ENCODE measurements at places on chromosomes 1 and 21. TPM values are rescaled to one million over a fixed set of nuclear protein-coding genes. Genes with fewer than 3 reads are reported as not detected.

The FNDC7 gene
- polyA plus RNA-seq: not detected

The SPRR2G gene
- polyA plus RNA-seq: not detected

DNA sequence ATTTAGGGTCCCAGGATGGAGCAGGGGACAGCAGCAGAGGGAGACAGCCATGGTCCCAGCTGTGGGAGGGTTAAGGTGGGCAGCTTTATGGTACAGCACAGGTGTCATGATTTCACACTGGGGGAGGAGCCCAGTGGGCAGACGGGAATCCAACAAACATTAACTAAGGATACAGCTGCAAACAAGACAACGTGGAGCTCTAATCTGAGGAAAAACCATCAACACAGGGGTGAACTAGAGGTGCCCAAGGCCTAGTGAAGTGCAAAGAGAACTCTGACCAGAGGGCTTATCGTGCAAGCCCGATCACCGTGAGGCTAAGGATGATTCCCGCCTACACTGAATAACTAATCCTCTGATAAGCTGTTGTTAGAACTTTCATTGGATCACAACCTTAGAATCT is 18.7 kb downstream of the ECE1 start:
- DNase-seq: no peak

DNA sequence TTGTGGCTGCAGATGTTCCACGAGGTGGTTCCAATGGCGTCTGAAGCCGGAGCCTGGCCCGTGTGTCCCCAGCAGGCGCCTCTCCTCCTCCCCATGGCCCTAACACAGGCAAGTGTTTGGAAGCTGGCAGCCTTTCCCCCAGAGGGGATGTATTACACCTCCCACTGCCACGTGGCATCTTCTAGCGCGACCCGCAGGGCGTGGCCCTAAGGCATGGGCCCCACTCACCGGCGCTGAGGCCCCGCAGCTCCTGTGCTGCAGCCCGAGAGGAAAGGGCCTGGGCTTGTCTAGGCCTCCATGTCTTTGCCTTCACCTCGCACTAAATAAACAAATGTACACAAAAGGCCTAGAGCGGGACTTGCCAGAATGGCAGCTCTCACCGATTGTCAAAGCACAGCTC is 37.9 kb downstream of the SLC66A1 start:
- DNase-seq: no peak

- no peak for DNase-seq
These were observed 294.6 kb downstream of the TTLL7 start for GRCh38 chr1:83704350-83704749.

- no peak for DNase-seq
These were observed 30.9 kb upstream of the TAL1 start for GRCh38 chr1:47262787-47263413.

The DCDC2B gene
- polyA plus RNA-seq: 0.67 TPM

DNA sequence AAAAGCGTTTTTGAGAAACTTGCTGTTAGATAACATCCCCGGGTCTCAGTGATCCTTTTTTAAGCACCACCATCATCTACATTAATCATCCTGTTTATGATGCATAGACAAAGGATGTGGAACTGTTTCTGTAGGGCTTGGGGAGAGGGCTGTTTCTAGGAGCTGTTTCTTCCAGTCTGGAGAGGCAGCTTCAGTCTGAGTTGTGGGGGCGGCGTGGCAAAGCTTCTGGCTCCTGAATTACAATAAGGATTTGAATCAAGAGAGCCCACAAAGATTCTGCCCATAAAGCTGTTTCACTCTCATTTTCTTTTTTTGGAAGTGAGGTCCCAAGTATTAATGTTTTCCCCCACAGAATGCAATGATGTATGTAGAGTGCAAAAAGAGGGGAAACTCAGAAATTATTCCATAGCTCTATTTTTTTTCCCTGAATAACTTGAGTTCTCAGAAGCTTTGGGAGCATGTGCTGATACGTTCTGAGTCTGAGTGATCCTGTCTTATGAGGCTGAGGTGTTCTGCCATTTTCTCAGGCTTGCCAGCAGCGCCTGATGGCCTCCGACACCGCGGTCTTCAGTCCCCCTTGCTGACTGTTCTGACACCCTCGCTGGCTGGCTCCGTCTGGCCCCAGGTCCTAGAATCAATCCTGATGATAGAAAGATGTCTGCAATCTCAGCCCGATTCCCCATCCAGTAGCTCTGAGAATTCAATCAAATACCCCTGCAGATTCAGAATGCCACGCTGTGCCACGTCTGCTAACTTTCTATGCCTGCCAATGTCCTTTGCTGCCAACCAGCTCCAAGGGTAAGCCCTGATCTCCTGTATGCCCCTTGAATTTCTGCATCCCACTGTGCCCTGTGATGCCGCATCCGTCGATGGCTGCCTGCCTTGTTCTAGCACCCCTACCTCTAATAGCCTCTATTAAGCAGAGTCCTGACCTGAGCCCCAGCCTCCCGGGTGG is 92.4 kb upstream of the AKT3 start:
- no peak for DNase-seq

The CELA3B gene
- not detected for polyA plus RNA-seq

DNA sequence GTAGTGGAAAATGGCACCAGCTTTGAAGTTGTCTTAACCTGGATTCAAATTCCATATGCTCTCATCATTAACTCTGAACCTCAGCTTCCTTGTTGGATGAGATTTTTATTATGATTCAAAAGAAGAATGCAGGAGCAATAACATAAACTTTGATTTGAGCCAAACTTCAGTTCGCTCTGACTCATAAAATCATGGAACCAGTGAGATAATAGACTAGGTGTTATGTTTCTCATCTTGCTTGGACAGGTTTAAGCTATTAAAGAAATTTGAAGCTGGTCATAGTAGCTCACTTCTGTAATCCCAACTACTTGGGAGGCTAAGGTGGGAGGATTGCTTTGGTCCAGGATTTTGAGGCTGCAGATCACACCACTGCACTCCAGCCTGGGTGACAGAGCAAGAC is 172.8 kb downstream of the CLEC20A start:
- no peak for DNase-seq

- no peak for DNase-seq
These were observed 96.0 kb upstream of the ERRFI1 start for GRCh38 chr1:8122160-8122476.

GRCh38 chr1:64421377-64421776 is 48.6 kb upstream of the CACHD1 start:
- no peak for DNase-seq

DNA sequence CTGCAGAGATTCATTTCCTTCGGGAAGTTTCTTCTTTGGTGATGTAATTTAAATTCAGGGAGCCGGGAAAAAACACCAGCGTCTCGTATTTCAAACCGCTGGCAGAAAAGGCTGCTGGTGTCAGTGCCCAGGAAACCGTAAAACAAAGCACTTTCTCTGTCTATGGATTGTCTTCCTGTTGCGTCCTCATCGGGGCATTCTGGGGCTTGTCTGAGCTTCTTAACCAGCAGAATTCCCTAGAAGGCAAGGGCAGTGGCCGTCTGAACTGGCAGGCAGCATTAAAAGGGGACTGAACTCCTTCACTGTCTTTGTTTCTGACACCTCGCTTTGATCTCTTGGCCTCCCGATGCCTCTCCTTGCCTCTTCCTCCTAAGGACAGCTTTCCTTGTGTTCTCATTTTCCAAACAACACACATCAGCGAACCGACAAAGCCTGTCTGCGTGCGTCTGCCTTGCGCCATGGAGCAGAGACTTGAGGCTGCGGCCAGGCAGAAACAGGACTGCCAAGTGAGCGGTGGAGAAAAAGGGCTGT is 391.6 kb upstream of the VAMP3 start:
- DNase-seq: peak; percentile 33

DNA sequence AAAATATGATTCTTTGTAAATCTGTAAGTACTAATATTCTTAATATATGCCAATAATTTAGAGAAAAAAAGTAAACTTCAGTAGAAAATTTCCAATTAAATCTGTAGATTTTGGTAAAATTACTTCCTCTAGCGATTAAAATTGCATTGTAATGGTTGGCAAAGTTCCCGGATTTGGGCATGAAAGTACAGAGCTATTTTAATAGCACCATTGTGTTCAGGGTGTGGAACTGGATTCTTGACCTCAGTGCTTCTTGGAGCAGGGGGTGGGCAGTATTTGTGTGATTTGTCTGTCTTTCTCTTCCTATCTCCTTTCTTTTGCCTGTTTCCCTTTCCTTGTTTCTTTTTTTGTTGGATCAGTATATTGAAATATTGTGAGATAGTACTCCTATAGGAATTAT is 72.1 kb downstream of the DNM3 start:
- no peak for DNase-seq

GRCh38 chr1:6251681-6252373 is 7.8 kb downstream of the HES3 start:
- DNase-seq: no peak

The RGS16 gene
- 8.7 TPM for polyA plus RNA-seq

DNA sequence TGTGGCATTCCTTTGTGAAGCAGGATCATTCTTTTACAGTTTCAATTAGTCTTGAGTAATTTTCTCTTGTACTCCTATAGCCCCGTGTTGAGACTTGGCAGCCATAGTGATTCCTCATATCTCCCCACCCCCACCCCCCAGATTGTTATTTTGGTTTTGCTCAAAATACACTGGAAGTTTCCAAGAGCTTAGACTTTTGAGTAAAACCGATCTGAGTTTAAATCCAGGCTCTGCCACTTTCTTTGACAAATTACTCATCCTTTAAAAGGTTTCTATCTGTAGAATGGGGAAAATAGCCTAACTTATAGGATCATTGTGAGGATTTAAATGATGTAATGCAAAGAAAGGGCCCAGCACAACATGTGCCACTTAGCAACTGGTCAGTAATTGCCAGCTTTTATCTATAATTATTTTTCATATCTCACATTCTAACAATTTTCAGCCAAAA is 53.1 kb upstream of the RC3H1 start:
- DNase-seq: no peak

DNA sequence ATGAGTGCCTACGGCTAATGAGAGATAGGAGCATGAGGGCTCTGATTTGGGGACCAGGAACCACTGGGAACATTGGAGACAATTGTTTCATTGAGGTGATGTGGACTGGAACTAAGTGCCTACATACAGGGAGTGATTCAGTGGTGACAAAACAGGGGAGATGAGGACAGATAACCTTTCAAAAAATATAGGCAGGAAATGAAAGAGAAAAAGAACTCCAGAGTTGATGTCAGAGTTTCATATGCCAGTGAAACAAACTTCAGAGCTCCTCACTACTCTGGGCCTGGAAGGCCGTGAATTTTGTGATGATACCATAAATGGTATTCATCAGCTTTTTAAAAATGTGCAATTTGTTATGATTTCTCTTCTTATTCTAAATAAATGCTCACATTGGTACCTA is 39.3 kb downstream of the FASLG start:
- DNase-seq: no peak

DNA sequence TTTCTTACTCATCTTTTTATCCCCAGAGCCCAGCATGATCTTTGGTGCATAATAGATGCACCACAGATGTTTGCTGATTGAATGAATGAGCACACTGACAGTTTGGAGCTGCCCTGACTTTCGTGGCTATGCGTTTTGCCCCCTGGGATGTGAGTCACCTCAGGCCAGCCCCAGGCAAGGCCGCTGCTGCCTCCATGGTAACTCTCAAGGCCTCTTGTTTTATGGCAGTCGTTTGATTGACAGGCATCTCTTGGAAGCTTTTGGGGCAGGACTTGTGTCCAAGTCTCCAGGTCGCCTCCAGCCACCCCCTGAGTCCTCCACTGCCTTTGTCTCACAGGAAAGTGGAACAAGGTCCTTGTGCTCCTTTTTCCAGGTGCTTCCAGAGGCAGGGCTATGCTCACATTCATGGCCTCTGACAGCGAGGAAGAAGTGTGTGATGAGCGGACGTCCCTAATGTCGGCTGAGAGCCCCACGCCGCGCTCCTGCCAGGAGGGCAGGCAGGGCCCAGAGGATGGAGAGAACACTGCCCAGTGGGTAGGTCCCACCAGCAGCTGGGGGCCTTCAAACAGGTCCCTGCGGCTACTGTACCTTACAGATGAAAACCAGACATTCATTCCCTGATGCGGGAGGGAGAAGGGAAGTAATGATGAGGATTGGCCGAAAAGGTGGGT is 11.2 kb downstream of the PSEN2 start:
- DNase-seq: no peak

DNA sequence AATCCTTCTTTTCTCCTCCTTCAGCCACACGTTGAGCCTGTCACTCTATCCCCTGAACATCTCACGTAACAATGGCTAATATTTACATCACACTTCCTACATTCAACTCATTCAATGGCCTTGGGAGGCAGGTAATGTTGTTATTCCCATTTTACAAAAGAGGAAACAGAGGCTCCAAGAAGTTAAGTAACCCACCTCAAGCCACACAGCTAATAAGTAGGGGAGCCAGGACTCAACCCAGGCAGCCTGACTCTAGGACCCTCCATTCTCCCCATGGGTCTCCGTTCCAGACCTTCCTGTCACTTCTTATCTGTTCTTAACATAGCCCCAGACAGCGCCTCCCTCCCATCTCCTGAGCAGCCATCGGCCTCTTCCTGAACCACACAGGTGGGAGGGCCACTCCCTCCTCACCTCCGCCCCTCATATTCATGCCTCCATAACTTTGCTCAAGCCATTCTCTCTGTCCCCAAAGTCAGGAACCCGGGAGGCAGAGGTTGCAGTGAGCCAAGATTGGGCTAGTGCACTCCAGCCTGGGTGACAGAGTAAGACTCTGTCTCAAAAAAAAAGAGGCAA is 2.2 kb downstream of the PADI4 start:
- no peak for DNase-seq

GRCh38 chr1:7856345-7856744 is 3.5 kb upstream of the UTS2 start:
- peak; percentile 3 for DNase-seq

The CFAP74 gene
- polyA plus RNA-seq: 0.19 TPM

DNA sequence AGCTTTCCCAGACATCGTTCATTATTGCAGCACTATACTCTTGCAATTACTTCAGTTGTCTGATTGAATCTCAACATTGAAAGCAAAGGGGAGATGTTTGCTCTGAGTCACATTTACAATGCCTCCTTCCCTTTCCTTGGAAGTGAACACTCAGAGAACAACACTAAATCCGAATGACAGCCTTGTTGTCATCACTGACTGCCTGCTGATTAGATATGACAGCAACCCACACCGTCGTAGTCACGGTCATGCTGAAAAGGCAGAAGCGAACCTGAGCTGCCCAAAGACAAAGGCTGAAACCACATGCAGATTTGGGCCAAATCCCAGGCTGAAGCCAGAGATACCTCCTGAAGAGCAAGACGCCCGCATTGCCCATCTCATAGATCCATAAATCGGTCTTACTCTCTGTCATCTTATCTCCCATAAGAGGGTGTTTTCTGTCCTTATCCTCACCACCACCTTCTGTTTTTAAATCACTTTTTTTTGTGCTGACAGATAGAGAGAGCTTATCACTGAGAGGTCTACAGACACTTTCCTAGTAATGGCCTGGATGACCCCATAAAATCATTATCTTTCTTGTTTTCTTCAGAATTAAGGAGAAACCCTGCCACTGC is 47.5 kb downstream of the TMCO4 start:
- no peak for DNase-seq

The EPS8L3 gene
- polyA plus RNA-seq: 0.34 TPM

DNA sequence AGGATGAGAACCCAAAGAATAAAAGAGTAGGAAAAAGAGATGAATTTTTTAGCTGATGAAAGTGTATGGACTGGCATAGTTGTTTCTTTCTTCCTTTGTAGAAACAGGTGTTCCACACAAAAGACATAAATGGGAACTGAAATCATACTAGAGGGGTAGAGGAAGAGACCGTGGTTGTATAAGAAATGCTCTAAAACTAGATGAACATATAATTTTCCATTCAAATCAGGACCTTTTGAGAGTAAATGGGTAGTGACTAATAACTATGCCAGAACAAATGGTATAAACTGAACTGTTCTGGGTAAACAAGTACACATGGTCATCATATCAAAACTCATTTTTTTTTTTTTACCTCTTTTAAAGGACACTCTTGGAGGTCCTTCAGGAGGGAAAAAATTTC is 344.2 kb downstream of the VAV3 start:
- DNase-seq: no peak

The OR6P1 gene
- polyA plus RNA-seq: not detected

GRCh38 chr1:19825298-19825697 is 10.2 kb upstream of the RNF186 start:
- DNase-seq: no peak
